Brain (organoid and tissue), 16 donors: ENCODE measurements at places on chromosomes 7 and 10.

GRCh38 chr7:114148779-114149178, 230.0 kb upstream of the PPP1R3A start:
- DNase-seq, result no peak

DNA sequence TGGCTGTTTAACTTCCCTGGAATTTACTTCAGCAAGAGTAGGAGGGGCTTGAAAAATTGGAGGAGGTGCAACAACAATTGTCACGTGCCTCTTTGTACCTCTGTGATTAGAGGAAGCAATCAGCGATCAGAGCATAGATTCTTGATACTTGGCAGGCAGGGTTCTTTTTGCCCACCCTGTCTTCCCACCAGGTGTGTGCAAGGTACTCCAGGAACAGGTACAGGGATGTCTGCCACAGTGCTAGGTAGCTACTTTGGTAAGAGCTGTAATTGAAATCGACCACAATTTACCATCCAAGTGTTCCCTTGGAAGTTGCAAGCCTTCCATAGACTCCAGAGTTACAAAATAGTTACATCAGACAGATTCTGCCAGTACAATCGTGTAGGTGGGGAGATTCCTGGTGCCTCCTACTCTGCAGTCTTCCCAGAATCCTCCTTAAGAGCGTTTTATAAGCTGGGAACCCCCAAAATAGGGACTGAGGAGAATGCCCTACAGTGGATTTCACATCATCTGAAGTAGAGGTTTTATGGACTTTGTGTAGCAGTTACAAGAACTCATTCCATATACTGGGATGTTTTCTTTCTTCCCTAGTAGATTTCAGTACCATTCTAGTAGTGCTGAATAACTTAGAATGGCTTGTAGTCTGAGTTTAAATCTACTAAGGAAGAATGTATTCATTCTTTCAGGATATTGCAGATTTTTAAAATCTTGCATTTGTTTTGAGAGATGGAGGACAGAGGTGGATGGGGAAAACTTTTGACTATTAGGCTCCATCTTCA, 101.9 kb downstream of the EXOC4 start:
- no peak for DNase-seq

DNA sequence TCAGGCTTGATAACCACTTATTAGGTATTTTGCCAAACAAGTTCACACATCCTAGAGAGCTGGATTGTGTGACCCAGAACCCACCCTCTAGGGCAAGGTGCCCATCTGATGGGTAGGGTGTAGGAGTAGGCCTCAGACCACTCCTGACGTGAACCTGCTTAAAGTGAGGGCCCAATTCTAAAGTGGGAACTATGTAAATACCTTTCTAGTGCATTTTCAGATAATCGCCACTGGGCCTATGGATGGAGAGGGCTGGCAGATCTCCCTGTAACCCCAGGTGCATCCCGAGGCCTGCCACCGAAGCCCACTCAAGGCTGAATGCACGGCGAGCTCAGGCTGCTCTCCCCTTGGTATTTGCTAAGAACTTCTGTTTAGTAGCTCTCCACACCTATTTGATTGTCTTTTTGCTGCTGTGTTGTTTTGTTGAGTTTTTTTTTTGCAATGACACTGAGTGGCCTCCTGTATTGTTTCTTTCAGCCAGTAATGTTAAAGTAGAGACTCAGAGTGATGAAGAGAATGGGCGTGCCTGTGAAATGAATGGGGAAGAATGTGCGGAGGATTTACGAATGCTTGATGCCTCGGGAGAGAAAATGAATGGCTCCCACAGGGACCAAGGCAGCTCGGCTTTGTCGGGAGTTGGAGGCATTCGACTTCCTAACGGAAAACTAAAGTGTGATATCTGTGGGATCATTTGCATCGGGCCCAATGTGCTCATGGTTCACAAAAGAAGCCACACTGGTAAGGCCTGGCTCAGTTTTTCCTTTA, 71.7 kb downstream of the IKZF1 start:
- DNase-seq, result no peak

- peak; percentile 7 for DNase-seq
Observed at GRCh38 chr10:90641731-90642130, 216.1 kb downstream of the HTR7 start.

- no peak for DNase-seq
Observed at GRCh38 chr7:16471933-16472332, 6.4 kb upstream of the SOSTDC1 start.
